ENCODE measurements at places on chromosomes 6 and 20.

- no peak for DNase-seq
These were observed 505 bp downstream of the SNAI1 start for GRCh38 chr20:49983123-49983847.

- no peak for DNase-seq
These were observed 104.6 kb downstream of the DLL1 start for GRCh38 chr6:170186006-170186935.

DNA sequence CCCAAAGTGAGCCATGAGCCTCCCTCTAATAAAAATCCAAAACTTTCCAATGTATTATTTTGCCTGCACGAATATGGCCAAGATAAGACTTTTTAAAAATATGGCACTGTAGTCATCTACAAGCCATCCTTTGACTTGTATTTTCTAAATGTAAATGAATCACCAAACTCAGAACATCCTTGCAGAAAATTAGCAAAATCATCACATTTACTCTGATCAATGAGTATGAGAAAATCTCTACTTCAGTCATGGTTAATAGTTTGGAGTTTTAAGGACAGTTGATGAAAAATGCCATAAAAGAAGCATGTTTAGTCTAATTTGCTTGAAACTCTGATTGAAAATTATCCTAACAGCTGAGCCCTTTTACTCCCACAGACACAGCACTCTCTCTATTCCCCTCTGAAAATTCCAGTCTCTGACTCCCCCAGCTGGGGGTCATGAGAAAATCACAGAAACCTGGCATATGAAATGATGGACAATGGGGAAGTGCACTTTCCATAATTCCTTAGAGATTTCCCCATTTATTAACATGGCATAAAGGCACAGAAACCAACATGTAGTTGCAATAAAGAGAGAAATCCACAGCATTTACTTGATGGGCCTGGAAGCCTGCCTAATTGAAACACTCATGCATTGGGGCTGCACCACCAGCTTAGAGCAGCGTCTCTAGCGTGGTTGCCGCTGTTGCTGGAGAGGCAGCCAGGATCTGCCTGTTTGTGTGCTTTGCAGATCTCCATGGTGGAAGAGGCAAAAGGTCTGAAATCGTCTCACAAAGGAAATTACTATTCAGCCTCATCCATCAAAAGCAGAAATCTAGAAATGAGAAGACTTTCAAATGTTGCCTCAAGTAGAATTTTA lies 214.0 kb downstream of the WDR27 start:
- DNase-seq = no peak

GRCh38 chr6:25619217-25619616 lies 32.8 kb upstream of the SCGN start:
- DNase-seq = no peak

DNA sequence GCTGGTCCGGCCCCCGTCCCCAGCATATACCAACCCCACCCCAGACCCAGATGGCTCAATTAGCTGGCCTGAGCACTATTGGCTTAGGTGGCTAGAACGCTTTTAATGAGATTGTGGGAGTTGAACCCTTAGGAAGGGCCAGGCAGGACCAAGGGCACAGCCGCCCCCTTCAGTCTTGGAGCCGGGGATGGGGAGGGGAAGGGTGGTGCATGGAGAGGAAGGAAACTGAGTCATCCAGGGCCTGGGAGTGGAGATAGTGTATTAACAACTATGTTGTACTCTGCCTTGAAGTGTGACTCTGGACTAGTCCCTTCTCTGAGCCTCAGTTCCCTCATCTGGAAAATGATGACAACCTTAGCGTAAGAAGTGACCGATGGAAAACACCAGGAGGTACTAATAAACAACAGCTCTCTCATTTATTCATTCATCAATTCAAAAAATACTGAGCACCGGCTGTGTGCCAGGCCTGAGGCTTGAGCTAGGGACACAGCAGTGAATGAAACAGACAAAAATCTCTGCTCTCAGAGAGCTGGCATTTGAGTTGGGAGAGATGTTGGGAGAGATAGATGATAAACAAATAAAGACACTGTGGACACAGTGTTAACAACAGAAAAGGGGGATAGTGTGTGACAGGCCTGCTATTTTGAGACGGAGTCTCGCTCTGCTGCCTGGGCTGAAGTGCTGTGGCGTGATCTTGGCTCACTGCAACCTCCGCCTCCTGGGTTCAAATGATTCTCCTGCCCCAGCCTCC lies 11.5 kb downstream of the PEDS1 start:
- no peak for DNase-seq
